ENCODE measurements at places on chromosomes 6 and 20. TPM values are rescaled to one million over a fixed set of nuclear protein-coding genes. Genes with fewer than 3 reads are reported as not detected.

FAM162B gene
- total RNA-seq, result 1.5 TPM

VARS2 gene
- 15.8 TPM for total RNA-seq

SLC35B3 gene
- 12.3 TPM for total RNA-seq

PRND gene
- 589 TPM for total RNA-seq

ANKRD66 gene
- total RNA-seq, result not detected

ADAM33 gene
- 38.3 TPM for total RNA-seq

GFRAL gene
- total RNA-seq, result not detected

CST5 gene
- total RNA-seq, result not detected

SRSF12 gene
- 5.7 TPM for total RNA-seq

GSTA3 gene
- total RNA-seq, result 20.2 TPM

HBS1L gene
- total RNA-seq, result 72.1 TPM

- DNase-seq, result no peak
Observed at GRCh38 chr6:21198032-21198640, 395.4 kb upstream of the SOX4 start.

- DNase-seq, result no peak
Observed at GRCh38 chr6:55011034-55011433, 163.3 kb upstream of the HCRTR2 start.

GRCh38 chr6:10414756-10415616 is at the start of gene TFAP2A:
TFAP2A (minus strand) TSS chr6:10415074; CDS start chr6:10414991, 83 bp downstream.
- DNase-seq, result peak; percentile 84

DNA sequence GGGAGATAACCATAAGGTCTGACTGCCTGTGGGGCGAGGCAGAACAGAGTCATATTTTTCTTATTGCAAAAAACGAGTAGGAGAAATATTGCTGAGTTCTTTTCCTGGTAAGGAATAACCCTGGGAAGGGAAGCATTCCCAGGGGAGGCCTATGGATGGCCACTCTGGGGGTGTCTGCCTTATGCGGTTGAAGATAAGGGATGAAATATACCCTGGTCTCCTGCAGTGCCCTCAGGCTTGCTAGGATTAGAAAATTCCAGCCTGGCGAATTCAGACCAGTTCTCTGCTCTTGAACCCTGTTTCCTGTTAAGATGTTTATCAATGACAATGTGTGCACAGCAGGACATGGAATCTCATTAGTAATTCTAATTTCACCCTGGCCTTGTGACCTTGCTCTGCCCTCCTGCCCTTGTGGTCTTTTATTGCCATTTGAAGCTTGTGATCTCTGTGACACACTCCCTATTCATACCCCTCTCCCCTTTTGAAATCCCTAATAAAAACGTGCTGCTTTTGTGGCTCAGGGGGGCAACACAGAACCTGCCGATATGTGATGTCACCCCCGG is 491.1 kb upstream of the EYS start:
- no peak for DNase-seq

DNA sequence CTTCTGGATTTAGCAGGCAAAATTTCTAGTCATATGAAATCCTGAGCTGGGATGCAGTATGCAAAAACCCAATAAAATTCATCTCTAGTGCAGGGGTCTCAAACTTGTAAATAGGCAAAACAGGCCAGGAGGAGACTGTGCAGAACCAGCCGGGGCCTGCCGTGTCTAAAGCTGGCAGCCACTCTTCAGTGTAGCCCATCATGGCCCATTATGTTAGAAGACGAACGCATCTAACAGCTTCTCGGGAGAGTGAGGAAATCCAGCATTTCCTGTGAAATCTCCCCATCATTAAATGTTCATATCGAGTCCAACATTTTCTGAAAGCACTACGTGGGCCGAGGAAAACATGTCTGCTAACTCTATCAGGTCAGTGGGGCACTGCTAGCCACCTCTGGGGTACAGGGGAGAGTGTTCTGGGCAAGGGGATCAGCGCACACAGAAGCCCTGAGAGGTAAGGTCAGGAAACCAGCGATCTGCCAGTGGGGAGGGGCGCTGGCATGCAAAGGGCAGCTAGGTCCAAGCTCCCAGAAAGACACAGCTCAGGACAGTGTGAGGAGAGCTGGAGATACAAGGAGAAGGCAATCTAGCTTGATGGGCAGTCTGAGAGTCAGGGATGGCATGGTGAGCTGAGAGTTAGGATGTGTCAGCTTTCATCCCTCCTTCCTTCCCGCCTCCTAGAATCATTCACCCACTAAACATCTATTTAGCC is 144.2 kb downstream of the PREX1 start:
- no peak for DNase-seq

GRCh38 chr6:14502551-14502950 is 385.0 kb downstream of the CD83 start:
- DNase-seq, result no peak

DNA sequence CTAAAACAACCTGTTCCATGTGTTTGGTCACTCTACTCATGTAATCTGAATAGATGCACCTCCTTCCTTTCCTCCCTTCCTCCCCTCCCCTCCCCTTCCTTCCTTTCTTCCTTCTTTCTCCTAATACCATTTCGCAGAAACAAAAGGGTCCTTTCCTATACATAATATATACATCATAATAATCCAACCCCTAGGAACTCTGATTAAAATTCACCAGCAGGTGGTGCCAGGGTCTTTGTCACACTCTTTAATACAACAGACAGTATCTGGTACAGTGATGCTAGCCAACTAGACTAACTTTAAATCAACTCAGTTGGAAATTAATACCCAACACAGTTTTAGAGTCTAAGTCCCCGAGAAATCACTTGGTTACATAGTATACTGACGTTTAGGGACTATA is 181.2 kb upstream of the SHLD1 start:
- peak; percentile 58 for DNase-seq

DNA sequence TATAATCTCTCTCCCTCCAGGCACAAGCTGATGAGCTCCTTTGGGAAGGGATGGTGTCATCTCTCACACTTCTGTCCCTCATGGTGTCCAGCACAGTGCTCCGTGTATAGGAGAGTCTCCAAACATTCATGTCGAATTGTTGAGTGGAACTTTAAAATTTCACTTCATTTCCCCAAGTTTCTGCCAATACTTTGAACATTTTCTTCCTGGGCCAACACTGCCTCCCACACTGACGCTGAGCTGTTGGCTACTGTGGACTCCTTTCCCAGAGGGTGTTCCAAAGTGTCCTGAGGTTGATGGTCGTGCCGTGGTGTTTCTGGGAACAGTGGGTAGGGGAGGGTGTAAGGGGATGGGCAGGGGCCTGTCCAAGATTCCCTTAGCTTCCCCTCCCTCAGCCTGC is 122.7 kb downstream of the TIAM2 start:
- DNase-seq, result no peak

DNA sequence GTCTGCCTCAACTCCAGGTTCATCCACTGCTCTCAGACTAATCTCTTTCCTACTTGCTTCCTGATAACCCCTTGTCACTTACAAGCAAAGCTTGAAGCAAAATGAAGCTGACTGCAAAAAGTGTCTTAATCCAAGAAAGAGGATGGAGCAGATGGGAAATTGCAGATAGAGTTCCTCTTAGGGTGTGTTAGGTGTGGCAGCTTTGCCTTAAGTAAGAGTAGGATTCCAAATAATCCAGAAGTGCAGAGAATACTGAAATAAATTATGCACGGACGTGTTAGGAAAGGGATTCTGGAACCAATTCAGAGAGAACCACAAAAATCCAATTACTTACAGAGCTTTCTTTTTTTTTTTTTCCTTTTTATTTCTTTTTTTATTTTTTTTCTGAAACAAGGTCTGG is 6.1 kb upstream of the RPL7L1 start:
- DNase-seq, result no peak

- no peak for DNase-seq
Observed at GRCh38 chr20:10735195-10735949, 61.6 kb upstream of the JAG1 start.

GRCh38 chr6:106973836-106974335 is 643 bp downstream of the CD24 start:
- DNase-seq, result peak; percentile 17

- DNase-seq, result no peak
Observed at GRCh38 chr20:37943033-37943432, 40.1 kb downstream of the VSTM2L start.

DNA sequence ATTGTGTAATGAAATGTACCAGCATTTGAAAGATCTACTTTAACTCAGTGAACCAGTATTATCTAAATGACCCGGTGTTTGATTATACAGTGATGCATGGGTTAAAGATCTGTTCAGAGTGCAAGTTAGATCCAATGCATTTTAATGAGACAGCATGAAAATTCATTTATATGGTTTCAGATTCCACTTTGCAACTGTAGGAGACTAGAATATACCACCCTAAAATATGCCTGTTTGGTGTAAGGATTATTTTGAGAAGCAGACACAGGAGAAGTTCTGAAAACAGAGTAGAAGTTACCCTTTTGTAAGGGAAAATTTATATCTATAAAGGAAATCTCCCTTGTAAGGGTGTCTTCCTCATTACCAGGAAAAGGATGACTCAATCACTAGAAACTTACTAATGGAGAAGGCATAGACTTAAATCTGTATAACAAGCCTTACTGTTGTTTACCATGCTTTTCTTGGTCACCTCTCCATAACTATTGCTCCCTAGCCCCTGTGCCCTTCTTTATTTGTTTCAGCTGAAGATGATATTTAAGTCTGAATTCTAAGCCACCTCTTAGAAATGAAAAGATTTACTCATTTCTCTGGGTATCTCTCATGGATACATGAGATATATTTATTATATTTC is 105.4 kb downstream of the NCOA3 start:
- no peak for DNase-seq

DNA sequence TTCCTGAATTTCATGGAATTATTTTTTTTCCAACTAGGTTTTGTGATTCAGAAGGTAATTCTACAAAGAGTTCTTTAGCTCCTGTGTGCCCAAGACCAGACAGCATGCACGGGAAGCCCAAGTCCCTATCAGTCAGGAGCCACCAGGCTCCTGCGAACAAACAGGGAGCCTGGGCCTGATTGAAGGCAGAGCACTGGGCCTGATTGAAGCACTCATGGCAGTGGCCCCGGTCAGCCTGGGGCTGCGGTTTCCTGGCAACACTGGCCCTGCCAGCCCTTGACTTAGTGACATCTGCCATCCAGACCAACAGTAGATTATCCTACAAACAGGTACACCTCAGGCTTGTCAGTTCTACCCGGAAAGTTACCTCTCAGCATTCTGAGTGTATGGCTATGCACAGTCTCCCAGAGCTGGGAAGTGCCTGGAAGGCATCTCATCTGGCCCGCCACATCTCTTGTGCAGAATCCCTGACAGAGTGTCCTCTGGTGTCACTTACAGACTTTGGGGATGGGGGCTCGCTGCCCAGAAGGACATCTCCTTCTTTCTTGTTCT is 133.8 kb downstream of the VEGFA start:
- DNase-seq, result no peak

GRCh38 chr20:400454-401275 is 7.4 kb upstream of the RBCK1 start:
- DNase-seq, result no peak

- DNase-seq, result no peak
Observed at GRCh38 chr6:85016726-85017125, 252.3 kb upstream of the TBX18 start.

DNA sequence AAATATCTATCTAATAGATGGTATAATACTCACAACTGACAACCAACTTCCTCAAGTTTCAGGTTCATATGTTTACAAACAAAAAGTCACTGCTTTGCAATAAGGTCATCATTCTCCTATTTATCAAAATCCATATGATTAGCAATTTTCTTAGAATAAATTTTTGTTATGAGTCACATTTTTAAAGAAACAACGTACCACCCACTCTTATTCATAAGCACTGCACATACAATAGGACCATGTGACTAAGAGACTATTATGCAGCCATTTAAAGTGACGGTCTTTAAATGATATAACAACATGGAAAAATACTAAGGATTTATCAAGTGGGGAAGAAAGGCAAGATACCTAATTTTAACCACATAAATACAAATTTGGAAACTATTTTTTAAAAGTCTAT is 40.0 kb downstream of the REPS1 start:
- no peak for DNase-seq

DNA sequence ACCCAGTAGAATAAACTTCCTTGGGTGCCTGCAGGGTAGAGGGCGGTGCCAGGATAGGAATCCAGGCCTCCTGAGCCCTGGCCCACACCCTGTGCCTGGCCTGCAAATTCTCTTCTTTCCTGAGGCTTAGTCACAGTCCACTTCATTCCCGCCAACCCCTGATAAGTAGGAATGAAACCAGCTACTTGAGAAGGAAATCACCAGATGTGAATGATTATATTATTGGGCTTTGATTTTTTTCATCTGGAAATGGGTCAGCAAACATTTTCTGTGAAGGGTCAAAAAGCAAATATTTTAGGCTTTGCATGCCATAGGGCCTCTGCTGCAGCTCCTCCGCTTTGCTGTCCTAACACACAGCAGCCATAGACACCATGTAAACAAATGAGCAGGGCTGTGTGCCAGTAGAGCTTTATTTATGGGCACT is 50.2 kb downstream of the STK35 start:
- no peak for DNase-seq

DNA sequence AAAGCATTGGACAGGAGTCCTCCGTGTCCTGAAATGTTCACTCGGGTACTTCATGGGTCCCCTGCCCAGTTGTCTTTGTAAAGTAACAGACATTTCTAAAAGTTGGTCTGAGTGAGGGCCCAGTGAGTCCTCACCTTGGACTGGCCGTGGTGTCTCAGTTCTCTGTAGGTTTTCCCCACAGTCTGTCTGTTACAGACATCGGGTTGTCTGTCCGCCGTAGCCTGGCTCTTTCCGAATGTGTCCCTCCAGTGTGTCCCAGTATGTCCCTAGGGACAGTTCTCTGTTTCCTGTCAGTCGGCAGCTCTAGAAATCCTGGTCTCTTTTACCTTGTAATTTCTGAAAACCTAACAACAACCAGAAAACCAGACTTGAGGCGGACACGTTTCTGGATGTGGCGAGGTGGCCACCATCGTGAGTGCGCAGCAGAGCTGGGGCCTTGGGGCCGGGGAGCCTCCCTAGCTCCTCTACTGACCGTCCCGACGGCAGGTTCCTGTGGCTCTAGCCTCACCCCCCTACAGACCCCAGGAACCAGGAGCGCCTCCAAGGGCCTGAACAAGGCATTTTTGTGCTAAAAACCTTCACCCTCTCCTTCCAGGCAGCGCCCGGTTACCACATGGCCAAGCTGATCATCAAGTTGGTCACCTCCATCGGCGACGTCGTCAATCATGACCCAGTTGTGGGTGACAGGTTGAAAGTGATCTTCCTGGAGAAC is 42.2 kb downstream of the PYGB start:
- DNase-seq, result no peak

DNA sequence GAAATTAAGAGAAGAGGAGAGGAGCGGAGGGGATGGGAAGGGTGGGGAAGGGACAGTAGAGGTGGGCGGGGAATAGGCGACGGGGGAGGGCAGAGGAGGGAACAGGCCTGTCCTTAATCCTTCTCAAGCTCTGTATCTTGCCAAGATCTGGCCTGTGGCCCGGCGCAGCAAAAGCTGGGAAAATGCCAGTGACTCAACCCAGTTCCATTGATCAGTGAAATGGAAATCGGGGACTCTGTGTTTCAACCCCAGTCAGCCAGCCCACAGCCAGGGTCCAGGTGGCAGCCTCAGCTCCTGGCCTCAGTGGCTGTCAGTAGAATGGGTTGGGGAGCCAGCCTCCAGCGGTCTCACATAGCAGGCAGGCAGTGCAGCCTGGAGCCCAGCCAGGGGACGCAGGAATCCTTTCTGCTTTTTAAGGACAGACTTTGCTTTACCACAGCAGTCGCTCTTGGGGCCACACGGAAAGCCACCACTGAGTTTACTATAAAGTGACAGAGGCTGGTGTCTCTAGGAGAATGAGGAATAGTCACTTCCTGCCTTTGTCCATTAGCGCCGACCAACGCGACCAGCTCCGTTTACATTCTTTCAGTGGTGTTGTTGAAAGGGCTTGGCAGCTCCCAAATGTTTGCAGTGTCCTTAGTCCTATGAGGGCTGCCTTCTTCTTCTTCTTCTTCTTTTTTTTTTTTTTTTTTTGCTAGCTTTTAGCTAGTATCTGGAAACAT is 128.0 kb downstream of the RIN2 start:
- peak; percentile 63 for DNase-seq

Data from prostate gland (tissue), 2 donors.